ENCODE measurements at places on chromosomes 16 and 17.

DNA sequence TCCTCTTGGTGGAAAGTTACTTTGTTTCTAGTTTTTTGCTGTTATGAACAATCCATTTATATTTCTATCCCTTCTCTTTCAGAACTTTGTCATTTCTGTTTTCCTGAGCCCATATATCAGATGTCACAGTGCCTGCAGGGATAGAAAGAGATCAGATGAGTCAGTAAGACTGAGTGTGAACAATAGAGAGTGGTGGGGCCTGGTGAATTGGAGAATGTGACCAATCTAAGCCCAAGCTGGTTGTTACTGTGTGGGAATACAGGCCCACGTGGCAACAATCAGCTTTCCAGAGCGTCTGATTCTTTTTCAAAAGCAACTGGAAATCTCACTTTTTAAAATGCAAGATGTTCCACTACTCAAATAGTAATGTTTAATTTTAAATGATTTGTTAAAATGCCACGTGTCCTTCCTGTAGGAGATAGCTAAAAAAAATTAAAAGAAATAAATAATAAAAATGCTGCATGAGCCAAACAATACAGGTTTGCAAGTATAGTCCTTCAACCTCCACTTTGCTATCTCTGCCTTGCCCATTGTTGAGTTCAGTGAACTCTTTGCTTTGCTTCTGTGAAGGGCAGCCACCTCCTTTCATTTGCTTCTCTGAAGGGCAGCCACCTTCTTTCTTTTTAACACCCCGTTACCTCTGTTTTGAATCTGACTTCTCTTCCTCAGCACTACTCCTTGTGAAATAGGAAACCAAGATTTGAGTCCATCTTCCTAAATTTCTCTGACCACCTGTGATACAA lies 9.6 kb downstream of the DCTN5 start:
- DNase-seq, result no peak

GRCh38 chr16:84788920-84789391 lies 30.8 kb upstream of the CRISPLD2 start:
- DNase-seq, result no peak

DNA sequence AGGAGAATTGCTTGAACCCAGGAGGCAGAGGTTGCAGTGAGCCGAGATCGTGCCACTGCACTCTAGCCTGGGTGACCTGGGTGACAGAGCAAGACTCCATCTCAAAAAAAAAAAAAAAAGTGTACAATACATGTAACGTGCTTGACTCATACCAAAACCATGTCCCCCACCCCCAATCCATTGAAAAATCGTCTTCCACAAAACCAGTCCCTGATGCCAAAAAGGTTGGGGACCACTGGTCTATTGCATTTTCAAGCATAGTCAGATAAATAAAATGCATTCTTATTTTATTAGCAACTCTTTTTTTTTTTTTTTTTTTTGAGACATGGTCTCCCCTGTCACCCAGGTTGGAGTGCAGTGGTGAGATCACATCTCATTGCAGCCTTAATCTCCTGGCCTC lies 52.1 kb downstream of the COPRS start:
- DNase-seq, result no peak

- DNase-seq, result no peak
Measured at GRCh38 chr17:38925263-38925995, at the start of gene LASP1NB. Gene LASP1NB, plus strand, starts transcription at chr17:38925614.

DNA sequence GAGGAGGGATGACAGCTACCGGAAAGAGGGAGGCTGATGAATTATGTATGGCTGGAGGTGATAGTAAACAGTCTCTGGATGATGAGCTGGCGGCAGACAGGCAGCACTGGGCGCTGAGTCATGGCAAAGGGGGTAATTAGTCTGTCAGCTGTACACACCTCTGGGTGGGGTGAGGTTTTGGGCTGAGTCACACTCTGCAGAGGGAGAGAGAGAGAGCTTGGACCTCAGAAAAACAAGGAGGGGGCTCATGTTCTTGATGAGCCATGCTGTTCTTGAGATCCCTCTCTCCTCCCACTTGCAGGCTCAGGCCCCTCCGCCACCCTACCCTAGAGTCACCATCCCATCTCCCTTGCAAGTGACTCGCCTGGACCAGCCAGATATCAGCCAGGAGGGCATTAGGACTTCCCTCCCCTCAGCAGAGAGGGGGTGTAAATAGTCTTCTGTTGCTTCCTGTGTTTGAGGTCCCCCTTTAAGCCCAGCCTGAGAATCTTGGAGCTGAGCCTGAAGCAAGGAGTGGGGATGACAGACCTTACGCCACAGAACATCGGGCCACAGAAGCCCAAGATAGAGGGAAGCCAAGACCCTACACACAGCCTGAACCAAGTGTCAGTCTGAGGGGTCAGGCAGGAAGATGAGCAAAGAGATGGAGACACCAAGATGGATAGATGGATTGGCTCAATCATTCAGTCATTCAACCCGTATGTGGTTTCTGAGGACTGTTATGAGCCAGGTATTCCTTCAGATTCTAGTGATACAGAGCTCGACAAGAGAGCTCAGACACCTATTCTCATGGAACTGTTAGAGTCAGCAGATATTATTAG lies 383.2 kb upstream of the CCL2 start:
- DNase-seq, result no peak

DNA sequence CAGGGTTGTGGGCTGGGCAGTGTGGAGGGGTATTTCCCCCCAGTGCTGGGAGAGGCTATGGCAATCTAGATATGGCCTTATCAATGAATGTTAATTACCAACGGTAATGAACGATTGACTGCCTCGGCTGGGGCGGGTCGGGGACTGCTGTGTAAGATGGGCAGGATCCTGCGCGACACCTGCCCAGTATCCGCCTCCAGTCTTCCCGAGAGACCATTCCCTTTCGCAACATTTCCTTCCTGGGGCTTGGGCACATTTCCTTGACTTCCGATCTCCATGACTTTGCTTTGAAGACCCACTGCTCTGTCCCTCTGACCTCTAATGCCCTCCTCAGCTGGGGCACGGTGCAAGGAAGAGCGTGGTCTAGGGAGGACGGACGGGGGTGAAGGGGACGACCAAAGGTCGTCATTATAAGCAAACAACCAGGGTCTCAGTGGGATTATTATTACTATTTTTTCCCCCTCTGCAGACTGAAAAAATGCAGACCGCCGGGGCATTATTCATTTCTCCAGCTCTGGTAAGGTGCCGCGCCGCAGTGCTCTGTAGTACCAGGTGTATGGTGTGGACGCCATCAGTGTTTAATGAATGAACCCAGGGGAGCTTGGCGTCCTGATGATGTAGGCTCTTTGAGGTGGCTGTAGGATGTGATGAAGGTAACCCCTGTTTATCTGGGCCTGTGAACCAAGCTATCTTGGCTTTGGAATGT lies 506 bp downstream of the ATP5MC1 start:
- no peak for DNase-seq

DNA sequence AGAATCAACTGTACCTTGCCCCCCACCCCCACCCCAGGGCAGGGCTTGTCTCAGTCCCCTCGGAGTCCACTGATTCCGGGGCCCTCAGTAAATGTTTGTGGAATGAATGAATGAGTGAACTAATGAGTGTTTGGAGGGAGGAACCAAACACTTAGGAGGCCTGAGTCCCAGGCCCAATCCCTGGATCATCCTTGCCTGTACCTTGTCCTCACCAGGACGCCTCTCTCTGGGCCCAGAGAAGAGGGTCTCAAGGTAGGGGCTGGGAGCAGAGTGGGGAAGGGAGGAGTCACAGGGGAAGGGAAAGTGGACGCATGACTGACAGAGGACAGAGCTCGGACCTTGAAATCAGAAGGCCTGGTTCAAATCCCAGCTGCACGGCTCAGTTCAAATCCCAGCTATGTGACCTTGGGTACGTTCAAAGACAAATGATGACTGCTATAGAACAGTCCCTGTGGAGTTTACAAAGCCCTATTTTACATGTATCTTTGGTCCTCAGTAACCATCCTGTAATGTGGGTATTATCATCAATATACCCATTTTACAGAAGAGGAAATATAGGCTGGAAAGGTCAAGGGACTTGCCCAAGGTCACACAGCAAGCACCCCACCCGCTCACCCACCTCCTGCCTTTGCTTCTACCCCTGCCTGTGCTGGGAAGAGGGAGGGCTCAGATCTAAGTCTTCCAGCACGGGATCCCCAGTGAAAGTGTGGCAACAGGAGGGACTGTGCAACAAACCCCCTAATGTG lies 18.3 kb downstream of the SLC4A1 start:
- no peak for DNase-seq

GRCh38 chr17:58332778-58333735 lies 4.5 kb upstream of the TSPOAP1 start:
- no peak for DNase-seq

GRCh38 chr17:8542599-8543502 lies 87.7 kb downstream of the MYH10 start:
- no peak for DNase-seq

DNA sequence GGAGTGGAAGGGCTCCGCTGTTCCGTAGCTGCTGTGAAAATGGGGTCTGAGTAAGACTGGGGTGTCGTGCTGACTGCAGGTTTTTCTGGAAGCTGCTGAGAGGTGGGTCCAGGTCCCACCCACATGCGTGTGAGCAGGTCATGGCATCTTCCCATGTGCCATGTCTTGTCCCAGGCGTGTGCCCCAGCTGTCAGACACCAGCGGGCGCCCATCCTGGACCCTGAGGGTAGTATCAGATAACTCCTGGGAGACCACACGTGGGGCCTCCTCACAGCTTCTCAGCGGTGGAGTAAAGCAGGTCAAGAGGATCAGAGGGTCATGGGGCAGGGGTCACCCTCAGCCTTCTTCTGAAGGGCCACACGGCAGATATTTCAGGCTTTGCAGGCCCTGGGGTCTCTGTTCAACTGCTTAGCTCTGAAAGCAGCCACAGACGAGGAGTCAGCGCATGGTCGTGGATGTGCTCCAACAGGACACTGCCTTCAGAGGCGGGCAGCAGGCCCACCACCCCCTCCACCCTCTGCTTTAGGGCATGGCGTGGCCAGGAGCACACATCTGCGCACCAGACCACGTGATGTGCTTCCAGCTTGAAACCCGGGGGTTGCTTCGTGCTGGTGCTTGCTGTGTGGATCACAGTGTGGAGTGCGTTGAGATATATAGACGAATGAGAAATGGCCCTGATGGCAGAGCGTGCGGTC lies 68.7 kb downstream of the BANP start:
- DNase-seq, result no peak

DNA sequence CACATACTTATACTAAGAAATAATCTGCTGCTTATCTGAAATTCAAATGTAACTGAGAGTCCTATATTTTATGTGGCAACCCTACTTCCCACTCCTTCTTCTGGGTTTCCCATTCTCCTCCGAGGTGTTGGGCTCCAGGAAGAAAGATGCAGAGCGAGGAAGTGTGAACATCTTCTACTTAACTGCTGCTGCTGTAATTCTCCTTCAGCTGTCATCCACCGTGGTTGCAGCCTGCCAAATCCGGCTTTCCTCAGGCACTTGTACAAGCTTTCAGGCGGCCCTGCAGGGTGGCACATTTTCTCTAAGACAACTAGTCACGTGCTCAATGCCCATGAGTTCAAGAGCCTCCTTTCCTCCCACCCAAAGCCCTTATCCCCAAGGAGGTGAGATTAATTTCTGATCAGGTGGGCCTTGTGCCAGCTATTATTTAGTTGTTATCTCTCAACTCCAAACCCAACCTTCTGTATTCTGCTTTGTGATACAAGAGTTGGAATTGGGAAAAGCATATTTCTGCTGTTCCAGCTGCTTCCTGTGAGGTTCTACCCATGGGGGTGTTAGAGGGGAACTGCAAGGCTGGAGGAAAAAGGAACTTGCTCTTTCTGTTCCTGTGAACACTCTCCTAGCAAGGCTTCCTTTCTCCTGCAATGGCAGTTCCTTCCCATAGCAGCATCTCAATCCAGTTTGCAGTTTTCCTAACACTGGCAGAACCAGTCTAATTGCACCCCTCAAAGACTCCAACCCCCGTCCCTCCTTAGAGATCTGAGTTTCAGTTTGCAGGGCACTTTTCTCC lies 67.6 kb upstream of the RBBP6 start:
- no peak for DNase-seq

GRCh38 chr16:35506018-35506897 lies 2046.8 kb downstream of the TP53TG3F start:
- no peak for DNase-seq

- no peak for DNase-seq
Measured at GRCh38 chr16:56549744-56550385, 15.0 kb upstream of the MT4 start.

DNA sequence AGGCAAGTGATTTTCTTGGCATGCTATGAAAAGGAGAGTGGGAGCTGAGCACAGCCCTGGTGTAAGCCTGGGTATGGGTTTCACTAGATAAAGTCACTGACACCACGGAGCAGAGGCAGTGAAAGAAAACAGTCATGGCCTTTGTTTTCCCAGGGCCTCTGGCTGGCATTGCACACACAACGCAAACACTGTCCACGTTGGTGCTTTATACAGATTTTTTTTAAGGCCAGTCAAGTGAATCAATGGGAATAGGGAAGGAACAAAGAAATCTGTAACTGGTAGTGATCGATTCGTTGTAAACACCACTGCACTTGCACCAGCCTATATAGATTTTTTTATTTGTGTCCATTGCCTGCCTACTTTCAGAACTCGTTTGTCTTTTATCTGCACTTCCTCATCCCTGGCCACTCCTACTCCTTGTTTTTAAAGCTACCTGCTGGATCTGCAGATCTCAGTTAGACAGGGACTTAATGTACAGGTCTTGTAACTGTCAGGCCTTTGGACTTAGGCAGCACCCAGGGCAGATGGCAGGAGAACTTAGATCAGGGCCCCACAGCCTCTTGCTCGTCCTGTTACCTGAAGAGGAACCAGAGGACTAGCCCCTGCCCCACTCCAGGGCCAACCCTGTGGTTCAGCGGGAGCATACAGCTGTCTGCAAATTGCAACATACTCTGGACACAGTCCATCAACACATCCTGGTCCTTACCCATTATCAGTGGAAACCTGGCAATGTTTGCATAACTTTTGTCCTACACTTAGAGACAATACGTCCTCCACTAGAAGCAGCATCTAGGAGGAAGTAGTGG lies 10.6 kb upstream of the TMIGD1 start:
- DNase-seq, result no peak

GRCh38 chr17:72613396-72613795 lies 479.1 kb downstream of the SLC39A11 start:
- DNase-seq, result no peak

- DNase-seq, result no peak
Measured at GRCh38 chr17:72306037-72306436, 185.2 kb downstream of the SOX9 start.

DNA sequence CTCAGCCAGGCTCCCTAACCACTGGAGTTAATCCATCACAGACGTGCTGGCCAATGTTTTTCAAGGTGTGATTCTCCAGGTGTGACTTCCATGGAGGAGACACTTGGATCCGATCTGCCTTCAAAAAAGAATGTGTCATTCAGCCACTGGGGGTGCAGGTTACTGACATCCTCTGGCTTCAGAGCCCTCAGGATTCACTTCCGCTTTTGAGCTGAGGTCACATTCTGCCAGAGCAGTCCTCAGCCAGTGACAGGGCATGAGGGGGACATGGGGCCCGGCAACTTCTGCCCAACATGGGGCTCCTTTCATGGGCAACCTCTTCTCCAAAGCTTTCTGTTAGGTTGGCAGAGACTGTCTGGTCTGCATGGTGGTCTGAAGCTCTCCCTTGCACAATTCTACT lies 81.4 kb downstream of the GRIN2A start:
- DNase-seq, result no peak
